H54 (cell line): ENCODE measurements at places on chromosomes 12 and 14.

- no peak for DNase-seq
Observed at GRCh38 chr12:94053676-94054075, 94.7 kb upstream of the PLXNC1 start.

GRCh38 chr12:4250691-4251090 is 22.9 kb upstream of the CCND2 start:
- no peak for DNase-seq

GRCh38 chr12:117042862-117043261 is 56.4 kb downstream of the TESC start:
- DNase-seq, result no peak

DNA sequence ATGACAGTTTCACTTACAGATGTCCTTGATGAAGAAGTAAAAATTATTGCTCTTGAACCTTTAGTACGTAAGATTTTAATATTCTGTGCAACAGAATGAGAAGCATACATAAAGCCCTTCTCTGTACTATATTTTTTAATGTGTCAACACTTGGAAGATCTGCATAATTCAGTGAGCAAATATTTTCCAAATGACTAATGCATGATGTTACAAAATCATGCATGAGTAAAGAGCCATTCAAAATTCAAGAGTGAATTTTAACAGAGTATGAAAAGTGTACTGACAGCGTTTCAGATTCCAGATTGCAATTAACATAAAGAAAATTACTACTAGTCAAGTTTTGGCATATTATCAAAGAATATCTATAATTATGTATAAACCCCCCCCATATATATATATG is 101.4 kb upstream of the BBS10 start:
- no peak for DNase-seq

GRCh38 chr12:12954878-12955625 is 3.1 kb upstream of the GPRC5D start:
- no peak for DNase-seq

DNA sequence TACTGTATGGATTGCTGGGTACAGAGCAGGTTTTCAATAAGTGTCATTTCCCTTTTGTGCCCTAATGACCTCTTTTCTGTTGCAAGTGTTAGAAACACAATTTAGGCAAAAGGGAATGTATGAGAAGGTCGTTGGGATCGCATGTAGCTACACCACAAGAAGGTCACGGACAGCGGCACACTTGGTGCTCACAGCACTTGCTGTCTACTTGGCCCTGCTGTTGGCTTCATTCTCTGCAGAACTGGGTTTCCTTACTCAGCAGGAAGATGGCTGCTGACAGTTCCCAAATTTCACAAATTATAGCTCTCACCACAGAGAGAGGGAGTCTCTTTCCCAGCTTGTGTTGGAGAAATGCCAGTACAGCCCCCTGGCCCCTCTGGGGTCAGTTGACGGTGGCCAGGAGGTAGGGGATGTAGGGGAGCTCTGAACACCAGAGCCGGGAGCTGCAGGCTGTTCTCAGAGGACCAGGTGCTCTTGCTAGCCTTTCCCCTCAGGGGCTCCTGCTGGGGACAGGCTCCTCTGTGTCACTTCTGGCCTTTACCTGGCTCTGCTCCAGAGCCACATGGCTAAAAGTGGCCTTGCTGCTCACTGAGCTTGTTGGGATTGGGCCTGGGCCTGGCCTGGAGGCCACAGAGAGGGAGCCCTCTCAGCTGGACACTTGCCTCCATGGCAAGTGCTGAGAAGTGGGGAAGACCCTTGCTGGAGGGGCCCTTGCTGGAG is 50.9 kb upstream of the BCL7A start:
- no peak for DNase-seq

GRCh38 chr12:129202109-129202814 is 349.0 kb downstream of the GLT1D1 start:
- DNase-seq, result no peak

DNA sequence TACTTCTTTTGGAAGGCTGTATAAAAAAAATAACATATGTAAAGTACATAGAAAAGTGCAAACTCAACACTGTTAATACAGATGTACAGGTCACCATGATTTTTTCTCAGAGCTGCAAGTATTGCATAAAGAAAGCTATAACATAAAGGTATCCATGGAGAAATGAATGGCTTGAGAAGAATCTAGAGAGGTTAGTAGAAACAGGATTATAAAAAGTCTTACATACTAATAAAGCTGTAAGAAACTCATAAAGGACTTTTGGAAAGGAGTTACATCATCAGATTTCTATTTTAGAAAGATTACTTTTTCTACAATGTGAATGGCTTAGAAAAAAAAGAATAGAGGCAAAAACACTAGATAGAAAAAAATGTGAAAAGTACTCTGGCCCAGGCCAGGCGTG is 46.4 kb downstream of the R3HDM2 start:
- no peak for DNase-seq

DNA sequence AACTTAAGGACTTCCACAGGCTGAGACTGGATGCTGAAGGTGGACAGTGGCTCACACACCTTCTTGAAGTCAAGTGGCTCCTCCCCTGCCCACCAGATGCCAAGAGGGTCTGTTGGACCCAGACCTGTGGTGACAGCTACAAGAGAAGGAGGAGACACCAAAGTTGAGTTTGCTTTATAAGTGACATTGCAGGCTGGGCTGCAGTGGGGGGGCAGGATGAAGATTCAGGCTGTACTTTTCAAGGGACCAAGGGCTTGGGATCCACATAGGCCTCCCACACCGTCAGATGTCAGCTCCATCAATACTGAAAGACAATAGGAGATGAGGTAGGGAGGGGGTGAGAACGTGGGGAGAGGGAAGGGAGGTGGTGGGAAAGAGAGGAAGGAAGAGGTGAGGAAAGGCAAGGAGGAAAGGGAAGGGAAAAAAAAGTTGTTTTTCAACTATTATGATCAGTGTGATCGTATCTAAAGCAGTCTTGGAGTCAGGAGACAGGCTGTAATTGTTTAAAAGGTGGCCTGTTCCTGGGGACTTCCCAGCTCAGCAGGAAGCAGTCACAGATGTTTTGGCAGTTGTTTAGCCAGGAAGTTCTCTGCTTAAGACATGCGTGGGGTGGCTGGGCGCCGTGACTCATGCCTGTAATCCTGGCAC is 84.1 kb upstream of the RESF1 start:
- peak; percentile 47 for DNase-seq

GRCh38 chr12:40312982-40313576 is 88.3 kb downstream of the LRRK2 start:
- no peak for DNase-seq

GRCh38 chr12:64889434-64890216 is 65.2 kb downstream of the TBC1D30 start:
- DNase-seq, result no peak

GRCh38 chr14:47438650-47439140 is 236.7 kb downstream of the MDGA2 start:
- DNase-seq, result peak; percentile 3
